ENCODE measurements at places on chromosomes 1 and 21. TPM values are rescaled to one million over a fixed set of nuclear protein-coding genes. Genes with fewer than 3 reads are reported as not detected.
A peak's percentile ranks its signal among the peaks of the same experiment; 100 is the strongest.

The NPR1 gene
- 2.2 TPM for polyA plus RNA-seq

The TMEM79 gene
- 8.3 TPM for polyA plus RNA-seq

The BGLAP gene
- 3.9 TPM for polyA plus RNA-seq

The AIRE gene
- polyA plus RNA-seq, result not detected

GRCh38 chr1:44029911-44030604 is 1.2 kb downstream of the SLC6A9 start:
- peak; percentile 94 for DNase-seq

DNA sequence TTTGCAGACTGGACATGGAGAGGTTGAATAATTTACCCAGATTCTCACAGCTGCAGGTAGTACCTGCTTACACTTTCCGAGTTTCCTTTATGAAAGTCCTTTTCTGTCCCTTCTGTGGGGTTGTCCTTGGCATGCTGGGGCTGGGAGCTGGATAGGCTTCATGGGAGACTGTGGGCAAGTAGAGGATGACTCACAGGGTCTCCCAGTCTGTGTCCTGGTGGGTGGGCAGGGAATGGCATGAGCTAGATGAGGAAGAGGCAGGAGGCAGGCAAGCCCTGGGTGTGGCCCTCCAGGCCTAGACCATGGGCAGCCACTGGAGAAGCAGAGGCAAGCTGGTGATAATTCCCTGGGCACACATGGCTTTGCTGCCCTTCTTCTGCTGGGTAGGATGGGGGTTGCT is 80.6 kb downstream of the NAV1 start:
- no peak for DNase-seq

DNA sequence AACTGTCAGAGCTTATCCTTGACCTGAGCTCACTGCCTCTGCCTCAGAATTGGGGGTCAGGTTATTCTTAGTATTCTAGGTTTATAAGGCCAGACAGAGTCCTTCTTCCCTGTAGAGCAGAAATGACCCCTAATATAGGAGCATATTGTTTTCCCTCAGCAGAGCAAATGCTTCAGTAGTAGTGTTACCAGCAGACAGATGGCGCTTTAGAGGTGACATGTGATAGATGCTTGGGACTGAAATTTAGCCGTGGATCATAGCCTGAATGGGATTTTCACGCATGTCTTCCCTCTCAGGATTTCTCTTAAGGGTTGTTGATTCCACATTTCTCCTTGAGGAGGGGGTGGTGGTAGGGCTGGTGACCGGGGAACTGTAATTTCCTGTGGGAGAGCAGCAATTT is 24.5 kb downstream of the ADARB1 start:
- peak; percentile 16 for DNase-seq

GRCh38 chr1:34904236-34905097 is 25.0 kb downstream of the DLGAP3 start:
- DNase-seq, result no peak

DNA sequence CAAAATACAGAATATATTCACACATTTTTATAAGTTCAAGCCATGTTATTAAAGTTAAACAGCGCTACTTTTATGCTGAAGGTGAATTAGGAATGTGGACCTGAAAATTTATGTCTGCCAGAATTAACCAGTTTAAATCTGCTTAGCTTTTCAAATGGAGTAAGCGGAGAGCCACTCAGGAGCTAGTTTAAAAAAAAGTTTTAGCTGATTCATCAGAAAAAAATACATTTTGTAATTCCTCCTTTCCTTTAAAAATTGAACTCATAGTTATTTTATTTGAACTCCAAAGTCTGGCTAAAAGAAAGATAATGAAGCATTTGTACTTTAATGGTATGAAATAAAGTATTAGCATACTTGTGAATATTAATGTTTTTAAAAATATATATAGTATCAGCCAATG is 21.2 kb downstream of the C21orf91 start:
- DNase-seq, result no peak

GRCh38 chr1:154847891-154848290 is 22.2 kb downstream of the KCNN3 start:
- DNase-seq, result no peak

DNA sequence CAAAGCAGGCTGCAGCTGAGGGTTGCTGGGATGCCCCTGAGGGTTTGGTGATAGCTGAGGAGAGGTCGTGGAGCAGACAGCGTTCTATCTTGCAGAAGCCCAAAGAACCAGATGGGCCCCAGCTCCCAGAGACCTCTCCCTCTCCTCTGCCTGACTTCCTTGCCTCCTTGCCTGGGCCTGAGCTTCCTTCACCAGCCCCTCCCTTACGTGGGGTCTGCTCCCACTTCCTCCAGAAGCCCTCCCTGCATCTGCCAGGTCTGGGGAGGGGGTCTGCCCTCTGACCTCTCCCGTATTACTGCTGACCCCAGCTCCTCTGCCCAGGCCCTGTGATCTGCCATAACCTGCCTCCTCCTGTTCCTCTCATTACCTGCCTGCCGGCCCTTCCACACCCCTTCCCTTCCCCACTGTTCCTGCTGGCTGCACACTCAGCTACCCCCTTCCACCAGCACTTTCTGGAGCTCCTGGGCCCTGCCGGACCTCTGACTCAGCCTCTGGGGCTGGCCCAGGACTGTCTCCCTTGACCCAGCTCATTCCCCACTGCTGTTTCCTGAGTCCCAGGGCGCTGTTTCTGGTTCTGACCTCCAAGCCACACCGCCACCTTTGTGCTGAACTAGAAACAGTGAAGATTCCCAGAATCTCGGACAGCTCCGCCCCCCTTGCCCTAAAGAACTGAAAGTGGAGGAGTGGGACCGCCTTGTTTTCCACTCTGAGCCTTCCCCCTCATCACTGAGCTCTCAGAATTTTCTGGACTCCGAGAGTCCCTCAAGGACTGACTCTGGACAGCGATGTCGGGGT is 237.7 kb upstream of the C1orf174 start:
- DNase-seq, result no peak
